ENCODE measurements at places on chromosomes 4 and X. TPM values are rescaled to one million over a fixed set of nuclear protein-coding genes. Genes with fewer than 3 reads are reported as not detected.

DNA sequence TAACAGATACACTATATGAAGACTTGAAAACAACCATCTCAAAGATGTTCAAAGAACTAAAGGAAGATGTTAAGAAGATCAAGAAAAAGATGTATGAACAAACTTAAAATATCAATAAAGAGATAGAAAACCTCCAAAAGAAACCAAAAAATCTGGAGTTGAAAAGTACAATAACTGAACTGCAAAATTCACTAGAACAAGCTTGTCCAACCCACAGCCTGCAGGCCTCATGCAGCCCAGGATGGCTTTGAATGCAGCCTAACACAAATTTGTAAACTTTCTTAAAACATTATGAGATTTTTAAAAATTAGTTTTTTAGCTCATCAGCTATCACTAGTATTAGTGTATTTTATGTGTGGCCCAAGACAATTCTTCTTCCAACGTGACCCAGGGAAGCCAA, 77.0 kb upstream of the DCTD start:
- no peak for ATAC-seq

DNA sequence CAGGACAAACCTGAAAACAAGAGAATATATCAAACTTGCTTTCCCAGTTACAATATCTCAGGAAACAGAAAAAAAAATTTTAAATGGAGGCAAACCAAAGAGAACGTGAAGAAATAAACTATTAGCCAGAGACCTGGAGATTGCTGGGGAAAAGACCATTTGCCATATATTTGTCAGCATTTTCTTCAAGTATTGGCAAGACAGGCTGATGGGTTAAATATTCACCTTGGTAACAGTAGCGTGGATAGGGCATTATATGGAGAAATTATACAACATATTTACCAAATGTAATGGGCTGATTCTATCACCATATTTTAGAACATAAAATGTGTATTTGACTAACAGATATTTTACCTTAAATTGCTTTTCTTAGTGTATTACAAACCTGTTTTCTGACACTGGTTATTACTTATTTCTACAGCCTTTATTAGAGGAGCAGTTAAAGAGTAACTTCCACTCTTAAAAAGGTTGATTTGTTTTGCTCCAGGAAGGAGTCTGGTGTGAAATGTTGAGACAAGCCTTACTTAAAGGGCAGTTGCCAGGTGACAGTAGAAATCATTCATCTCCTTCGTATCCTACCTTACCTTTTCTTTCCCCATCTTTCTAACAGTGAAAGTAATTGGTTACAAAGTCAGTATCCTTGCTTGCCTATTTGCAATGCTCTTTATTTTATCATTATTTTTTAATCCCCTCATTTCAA, 575.5 kb downstream of the GBA3 start:
- no peak for ATAC-seq

The AWAT2 gene
- total RNA-seq, result not detected

GRCh38 chr4:139806929-139807328, 141.3 kb downstream of the MGST2 start:
- no peak for ATAC-seq

Data from activated T-helper 17 cell treated with anti-CD3 and anti-CD28 coated beads, Interleukin-2, amount 50 U/mL, for 72 hours (primary cell).